ENCODE measurements at places on chromosomes 4 and X. TPM values are rescaled to one million over a fixed set of nuclear protein-coding genes. Genes with fewer than 3 reads are reported as not detected.

Gene NDP
- 1.5 TPM for total RNA-seq

Gene GDPD2
- not detected for total RNA-seq

Gene EXOC1L
- total RNA-seq: not detected

Gene GIMD1
- total RNA-seq: not detected

Gene ZNF630
- 2.6 TPM for total RNA-seq

Gene MTMR8
- total RNA-seq: 3.0 TPM

Gene MID1
- 70.5 TPM for total RNA-seq

Gene PCDH18
- 0.24 TPM for total RNA-seq

Gene CFAP99
- 0.32 TPM for total RNA-seq

Gene RNF150
- total RNA-seq: 0.17 TPM

DNA sequence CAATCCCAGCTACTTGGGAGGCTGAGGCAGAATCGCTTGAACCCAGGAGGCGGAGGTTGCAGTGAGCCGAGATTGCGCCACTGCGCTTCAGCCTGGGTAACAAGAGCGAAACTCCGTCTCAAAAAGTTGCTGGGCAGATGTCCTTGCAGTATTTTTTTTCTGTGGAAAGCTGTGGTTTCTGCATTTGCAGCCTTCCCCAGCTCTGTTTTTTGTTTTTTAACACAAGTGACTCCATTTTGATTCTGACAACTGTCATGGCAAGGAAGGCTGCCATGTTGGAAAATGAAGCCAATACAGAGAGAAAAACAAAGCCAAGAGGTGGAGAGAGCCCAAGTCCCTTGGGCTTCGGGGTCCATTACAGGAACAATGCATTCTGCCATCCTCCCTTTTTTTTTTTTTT is 11.7 kb upstream of the SLC10A3 start:
- no peak for DNase-seq

DNA sequence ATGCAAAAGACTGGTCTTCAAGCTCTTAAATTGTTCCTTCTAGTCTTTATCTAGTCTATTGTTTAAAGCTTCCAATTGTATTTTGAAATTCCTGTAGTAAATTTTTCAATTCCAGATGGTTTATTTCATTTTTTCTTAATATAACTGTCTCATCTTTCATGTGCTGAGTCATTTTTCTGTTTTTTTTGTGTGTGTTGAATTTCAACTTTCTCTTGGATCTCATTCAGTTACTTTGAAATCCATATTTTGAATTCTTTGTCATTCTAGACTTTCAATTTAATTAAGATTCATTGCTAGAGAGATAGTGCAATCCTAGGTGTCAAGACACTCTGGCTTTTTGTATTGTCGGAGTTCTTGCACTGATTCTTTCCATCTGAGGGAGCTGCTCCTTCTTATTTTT is 128.0 kb upstream of the PRKG2 start:
- DNase-seq: no peak

DNA sequence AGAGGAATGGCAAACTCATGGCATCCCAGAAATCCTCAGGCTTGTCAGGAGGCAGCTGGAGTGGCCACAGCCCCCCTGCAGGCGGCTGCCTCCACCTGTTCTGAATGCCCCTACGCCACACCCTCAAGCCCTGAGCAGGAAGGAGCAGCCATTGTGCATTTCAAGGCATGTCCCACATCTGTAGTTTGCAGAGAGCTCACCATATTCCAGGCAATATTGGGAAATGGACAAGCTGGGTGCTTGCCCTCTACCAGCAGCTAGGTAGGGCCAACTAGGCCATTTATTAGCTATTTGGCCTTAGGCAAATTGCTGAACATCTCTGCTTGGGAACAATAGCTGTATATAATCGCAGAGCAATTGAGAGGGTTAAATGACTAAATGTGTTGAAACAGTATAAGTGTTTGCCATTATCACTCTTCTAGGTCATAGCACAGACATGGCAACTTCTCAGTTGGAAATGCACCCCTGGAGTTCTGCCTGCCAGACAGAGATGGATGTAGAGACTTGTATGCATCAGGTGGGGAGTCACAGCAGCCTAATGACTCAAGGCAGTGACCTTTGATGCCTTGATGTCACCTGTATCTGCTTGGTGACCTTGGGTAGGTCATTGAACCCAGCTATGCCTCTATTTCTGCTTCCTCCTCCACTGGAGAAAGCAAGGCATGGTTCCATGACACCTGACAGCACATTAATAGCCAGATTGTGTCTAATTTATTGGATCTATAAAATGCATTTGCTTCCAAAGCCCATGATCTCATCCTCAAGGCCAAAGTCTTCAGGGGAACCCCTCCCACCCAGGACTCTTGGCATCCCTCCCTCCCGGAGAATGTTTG is 52.8 kb downstream of the FHDC1 start:
- no peak for DNase-seq

DNA sequence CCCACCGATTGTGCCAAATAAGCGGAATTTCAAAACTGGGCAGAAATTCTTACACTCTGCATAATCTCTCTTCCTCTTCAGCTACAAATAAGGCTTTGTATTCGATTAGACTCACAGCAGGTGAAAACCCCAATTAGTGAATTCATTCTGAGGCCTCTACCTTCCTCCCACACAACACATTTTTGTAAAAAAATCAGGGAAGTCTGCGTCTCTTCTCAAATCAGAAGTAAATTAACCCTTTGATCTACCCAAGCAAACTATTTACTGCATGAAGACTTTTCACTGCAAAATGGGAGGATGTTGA is 200.6 kb upstream of the FTHL17 start:
- no peak for DNase-seq

- no peak for DNase-seq
These were observed 69.9 kb downstream of the CHIC2 start for GRCh38 chr4:53994382-53995102.

DNA sequence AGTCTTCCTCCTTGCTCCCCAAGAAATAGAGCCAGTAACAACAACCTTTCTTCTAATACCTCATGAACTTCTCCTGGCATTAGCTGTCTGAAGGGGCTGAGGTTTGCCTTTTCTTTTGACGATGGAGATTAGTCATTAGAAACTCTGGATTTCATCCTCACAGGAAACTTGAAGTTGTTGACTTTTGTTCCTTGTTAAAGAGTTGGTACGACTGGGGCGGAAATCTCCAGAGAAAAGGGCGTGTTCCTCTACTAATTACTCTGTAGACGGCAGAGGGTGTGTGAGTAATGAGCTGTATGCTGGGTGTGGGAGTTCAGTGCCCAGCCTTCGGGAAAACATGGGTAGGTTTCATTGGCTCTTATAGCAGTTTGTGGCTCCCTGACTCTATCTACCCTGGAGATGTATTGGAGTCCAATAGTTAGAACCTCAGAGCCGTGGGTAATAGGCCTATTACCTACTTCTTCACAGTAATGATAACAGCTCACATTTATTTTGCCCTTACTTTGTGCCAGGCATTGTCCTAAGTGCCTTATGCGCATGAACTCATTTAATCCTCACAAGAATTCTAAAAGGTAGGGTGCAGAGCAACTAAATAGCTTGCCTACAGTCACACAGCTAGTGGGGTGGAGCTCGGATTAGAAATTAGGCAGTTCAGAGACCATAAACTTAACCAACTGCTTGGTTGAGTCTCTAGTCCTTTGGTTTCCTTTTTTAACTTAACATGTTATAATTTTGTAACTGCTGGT is 23.4 kb downstream of the TMEM164 start:
- DNase-seq: peak; percentile 52

GRCh38 chrX:19879735-19880378 is 7.5 kb downstream of the SH3KBP1 start:
- no peak for DNase-seq

DNA sequence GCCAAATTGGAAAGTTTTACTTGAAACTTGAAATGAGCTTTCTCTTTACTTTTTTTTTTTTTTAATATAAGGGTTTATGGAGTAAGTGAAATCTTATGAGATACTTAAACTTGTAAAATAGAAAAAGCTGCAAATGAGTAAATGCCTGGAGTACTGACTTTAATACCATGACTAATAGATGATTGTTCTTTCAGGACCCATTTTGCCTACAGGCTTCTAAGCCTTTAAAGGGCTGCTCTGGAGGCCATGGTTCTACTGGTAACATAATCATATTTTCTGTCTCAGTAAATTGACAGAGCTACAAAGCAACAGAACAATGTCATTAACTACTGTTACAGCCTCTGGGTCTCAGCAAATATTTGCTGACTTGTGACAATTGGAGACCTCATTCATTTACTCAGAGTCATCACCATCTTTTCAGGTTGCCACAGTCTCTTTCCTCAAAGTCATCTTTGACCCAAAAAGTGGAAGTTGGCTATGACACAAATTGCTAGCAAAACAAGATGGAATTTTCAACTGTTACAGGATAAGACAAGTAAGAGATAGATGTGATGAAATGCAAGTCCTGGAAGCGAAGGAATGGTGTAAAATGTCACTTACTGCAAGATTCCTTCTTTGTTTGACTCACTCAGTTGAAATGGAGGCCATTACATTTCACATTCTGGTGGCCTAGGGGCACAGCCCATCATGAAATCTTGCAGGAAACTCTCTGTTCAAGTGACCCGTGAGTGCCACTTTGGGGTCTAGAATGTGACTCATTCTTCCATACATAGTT is 132.7 kb downstream of the BTC start:
- peak; percentile 55 for DNase-seq

DNA sequence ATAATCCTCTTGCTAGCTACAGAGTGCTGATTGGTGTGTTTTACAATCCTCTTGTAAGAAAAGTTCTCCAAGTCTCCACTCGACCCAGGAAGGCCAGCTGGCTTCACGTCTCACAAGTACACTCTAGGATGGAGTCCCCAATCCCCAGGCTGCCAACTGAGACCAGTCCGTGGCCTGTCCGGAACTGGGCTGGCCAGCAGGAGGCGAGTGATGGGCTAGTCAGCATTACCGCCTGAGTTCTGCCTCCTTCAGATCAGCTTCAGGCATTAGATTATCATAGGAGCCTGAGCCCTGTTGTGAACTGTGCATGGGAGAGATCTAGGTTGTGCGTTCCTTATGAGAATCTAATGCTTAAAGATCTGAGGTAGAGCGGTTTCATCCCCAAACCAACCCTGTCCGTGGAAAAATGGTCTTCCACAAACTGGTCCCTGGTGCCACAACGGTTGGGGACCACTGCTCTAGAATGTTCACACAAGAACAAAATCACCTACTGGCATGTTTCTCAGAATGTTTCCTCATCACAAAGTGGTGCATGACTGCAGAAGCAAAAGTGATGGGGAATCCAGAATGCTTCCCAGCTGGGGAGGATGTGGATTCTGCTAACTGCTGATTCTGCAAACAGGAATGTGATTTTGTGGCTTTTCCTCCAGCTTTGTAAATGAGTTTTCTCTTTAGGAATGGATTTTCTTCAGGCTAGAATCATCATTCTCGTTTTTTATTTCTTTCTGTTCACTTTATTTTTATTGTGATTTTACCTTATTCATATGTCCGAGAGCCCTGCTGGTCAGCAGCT is 40.9 kb downstream of the SEPTIN11 start:
- DNase-seq: no peak

GRCh38 chr4:124526331-124526730 is 186.2 kb downstream of the ANKRD50 start:
- DNase-seq: no peak

DNA sequence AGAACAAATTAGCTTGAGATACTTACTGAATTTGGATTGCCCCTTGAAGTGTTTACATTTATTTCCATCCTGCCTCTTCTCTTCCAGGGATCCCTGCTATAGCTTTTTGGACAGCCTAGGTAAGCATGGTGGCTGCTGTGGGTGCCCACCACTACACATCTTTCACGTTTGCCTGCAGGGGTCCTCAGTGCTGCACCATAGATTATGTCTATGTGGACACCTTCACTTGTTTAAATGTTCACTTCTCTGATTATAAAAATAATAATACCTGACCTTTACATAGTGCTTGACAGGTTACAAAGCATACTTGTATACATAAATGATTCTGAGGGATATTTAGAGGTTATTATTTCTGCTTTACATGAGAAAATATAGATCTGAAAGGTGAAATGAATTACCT is 67.9 kb upstream of the SLC4A4 start:
- DNase-seq: peak; percentile 63

DNA sequence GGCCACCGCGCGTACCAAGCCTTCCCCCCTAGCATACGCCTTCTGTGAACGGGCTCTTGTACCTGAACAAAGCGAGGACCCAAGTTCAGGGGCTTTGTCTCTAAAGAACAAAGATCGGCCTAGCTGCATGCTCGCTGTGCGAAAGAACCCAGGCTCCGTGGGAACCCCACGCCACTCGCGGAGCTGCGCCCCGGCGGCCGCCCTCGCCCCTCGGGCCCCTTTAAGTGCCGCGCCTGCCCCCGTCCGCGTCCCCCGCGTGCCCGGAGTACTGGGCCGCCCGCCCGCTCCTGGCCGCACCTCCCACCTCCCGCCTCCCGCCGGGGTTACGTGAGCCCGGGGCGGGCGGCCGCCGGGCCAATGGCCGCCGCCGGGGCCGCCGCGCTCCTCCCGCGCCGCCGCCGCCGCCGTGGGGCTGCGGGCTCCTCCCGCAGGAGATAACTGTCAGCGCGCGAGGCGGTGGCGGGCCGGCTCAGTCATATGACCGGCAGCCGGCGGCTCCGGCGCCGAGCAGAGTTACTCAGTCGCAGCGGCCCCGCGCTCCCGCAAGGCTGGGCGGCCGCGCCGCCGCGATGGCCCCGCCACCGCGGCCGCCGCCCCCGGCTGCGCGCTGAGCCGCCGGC is at the start of gene FNIP2:
TSS of gene FNIP2 (plus strand) at position 472 of the 620 bp plus-strand sequence. CDS start 187 bp downstream, outside the sequence.
- DNase-seq: peak; percentile 76

DNA sequence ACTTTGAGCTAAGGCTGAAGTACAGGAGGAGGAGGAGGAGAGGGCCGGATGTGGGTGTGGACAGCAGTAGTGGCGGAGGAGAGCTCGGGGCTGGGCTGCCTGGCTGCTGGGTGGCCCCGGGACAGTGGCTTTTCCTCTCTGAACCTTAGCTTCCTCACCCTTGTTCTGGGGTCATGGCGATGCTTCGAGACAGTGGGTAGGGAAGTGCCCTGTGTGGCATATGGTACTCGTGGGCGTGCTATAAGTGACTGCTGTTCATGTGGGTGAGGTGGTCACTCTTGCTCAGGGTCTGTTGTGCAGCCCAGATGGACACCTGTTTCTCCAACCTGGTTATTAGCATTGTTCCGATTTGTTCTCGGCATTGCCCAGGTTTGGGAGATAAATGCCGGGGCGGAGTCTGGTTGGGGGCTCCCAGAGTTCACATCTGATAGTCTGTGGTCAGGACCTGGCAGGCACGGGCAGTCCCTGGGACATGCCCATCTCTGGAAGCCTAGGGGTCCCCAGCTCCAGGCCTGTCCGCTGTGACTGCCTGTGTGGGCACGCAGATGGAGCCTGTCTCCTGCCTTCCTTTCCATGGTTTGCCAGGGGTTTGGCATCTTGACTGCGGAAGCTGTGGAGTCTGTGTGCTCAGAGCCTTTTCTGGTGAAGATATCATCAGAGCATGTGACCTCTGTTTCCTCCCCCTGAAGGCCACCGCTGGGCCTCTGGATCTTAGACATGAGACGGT is 4.9 kb upstream of the CPZ start:
- DNase-seq: no peak

GRCh38 chr4:145825255-145825654 is 113.4 kb downstream of the ZNF827 start:
- no peak for DNase-seq

- DNase-seq: no peak
These were observed 7.0 kb downstream of the PRKX start for GRCh38 chrX:3706481-3706880.

- no peak for DNase-seq
These were observed 45.0 kb downstream of the RTL9 start for GRCh38 chrX:110403441-110404238.

Data from Calu3 (cell line).